ENCODE measurements at places on chromosomes 12 and 14.

DNA sequence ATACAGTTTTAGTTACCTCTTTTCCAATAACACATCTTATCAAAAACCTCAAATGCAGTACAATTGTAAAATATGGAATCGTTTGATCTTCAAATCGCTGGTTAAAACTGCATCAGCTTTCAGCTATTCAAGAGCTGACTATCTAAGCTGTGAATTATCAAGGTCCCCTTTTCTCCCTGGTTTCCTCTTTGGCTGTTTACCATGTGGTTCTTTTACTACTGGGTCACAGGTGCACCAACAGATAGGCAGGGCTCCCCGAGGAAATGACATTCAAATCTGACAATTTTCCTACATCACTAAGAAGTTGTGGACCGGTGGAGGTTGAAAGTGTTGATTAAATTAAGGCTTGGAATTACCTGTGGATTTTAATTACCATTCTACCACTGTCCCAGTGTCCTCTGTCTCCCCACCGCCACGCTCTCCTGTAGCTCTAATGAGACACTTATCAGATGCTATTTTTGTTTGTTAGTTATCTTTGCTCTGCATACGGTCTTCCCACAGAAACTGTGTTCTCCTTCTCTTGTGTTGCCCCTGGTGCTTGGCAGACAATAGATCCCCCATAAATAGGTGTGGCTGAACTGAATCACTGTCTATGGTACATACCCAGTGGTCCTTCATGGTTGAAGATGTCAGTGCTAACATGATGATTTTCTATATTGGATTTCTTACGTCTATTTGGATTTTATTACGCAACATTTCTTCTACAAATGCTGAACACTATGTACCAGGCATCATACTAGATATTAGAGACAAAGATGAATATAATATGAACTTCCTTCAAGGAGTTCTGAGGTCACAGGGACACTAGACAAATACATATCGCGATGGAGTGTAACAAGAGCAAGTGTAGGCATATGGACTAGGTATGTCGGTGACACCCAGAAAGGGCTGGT, 20.9 kb upstream of the PLXNC1 start:
- DNase-seq = no peak

DNA sequence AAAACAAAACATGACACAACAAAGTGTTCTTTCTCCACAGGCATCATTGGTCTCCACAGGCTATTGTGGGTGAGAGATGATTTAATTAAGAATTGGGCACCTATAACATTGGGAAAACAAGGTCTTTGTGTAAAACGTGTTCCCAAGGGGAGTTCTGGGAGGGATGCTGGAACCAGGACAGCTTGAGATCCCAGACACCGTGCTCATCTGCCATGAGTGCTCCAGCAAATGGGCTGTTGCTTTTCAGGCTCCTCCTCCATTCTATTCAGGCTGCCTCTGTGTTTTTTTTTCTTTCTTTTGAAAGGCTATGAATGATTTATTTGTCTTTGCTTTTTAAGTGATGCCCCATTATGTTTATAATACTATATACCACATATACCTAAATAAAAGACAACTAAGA, 122.4 kb downstream of the DACT1 start:
- no peak for DNase-seq

DNA sequence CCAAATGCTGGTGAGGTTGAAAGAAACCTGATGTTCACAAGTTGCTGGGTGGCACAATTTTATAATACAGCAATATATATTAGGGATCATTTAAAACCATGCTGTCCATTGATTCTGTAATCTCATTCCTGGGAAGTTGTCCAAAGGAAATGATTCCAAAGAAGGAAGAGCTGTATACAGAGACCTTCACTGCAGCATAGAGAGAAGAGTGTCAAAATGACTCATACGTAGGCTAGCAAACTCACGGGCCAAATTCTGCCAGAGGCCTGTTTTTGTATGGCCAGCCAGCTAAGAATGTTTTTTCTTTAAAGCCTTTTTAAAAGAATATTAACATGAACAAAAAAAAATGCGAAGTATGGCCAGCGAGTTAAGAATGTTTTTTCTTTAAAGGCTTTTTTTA, 69.2 kb upstream of the MED13L start:
- no peak for DNase-seq

DNA sequence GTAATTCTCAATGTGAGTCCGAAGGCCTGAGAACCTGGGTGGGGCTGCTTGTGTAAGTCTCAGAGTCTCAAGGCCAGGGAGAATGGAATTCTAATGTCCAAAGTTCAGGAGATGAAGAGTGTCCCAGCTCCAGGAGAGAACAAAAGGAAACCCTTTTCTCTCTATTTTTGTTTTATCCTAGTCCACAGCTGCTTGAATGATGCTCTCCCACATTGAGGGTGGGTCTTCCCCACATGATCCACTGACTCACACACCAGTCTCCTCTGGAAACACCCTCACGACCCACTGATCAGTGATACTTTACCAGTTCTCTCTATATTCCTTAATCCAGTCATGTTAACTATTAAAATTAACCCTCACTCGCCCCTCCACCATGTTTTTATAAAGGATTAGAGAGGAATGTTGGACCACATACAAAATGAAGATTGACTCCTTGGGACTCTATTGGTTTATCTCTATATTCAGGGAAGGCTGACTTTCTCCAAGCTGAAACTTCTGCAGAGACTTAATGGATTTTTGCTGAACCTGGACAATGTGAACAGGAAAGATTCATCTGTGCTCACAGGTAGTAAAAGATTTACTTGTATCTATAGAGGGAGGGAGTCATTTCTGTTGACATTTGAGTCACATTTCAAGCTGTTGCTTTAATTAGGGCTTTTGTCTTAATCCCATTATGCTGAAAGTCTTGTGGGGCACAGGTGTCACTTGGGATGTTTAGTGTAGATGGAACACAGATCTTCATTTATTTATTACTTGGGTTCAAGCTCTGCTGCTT, 1061.0 kb upstream of the TMEM132C start:
- DNase-seq = no peak

Data from T1000 (cell line).